ENCODE measurements at places on chromosomes 6 and 20.

DNA sequence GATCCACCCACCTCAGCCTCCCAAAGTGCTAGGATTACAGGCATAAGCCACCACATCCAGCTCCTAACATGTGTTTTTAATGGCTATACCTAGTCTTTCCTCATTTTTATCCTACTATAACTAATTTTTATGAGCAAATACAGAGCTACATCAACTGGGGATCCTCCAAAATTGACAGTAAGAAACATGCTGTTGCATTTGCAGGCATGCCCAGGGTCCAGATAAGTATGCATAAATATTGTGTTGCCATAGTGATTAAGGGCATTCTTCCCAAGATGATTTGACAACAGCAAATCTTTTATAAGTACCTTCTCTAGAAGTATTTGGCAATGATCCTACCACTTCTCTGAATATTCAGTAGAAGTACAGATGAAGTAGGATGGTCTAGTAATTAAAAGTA, 41.9 kb upstream of the MOXD1 start:
- DNase-seq: no peak
- no peaks in the 10 kb centered on the region for H3K27me3 ChIP-seq
- no peak overlapping the region for H3K27ac ChIP-seq
- no peaks in the 10 kb centered on the region for H3K36me3 ChIP-seq

GRCh38 chr6:30688569-30688968, 2.1 kb upstream of the PPP1R18 start:
- H3K27me3 ChIP-seq: no peaks in the 10 kb centered on the region
- H3K4me3 ChIP-seq: peak overlapping the region; percentile 87
- peaks cover 64% of the 10 kb centered on the region for H3K4me1 ChIP-seq
- no peaks in the 10 kb centered on the region for H3K36me3 ChIP-seq
- no peak overlapping the region for H3K27ac ChIP-seq

- H3K4me1 ChIP-seq: peaks cover 2% of the 10 kb centered on the region
- no peaks in the 10 kb centered on the region for H3K36me3 ChIP-seq
- H3K27ac ChIP-seq: no peak overlapping the region
- H3K27me3 ChIP-seq: no peaks in the 10 kb centered on the region
- DNase-seq: no peak
- H3K4me3 ChIP-seq: no peak overlapping the region
These were observed 82.6 kb downstream of the THBS2 start for GRCh38 chr6:169171016-169171415.

DNA sequence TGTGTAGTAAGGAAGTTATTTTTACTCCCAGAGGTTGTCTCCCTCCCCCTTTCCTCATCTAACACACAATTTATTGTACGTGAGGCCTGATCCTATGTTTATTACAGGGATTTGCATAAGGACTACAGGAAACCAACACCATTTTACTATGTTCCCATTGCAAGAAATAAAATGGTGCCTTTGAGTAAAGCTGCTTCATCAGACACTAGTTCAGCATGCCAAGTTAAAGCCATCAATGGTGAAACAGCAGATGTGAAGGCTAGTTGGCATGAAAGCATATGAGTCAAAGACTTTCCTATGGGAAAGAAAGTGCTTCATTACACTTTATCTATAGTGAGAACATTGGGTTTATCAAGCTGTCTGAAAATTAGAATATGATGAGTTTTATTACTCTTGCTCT, 543.0 kb downstream of the GRIK2 start:
- H3K4me1 ChIP-seq: no peaks in the 10 kb centered on the region
- H3K36me3 ChIP-seq: no peaks in the 10 kb centered on the region
- no peaks in the 10 kb centered on the region for H3K27me3 ChIP-seq
- no peak overlapping the region for H3K4me3 ChIP-seq
- no peak for DNase-seq
- H3K27ac ChIP-seq: no peak overlapping the region

DNA sequence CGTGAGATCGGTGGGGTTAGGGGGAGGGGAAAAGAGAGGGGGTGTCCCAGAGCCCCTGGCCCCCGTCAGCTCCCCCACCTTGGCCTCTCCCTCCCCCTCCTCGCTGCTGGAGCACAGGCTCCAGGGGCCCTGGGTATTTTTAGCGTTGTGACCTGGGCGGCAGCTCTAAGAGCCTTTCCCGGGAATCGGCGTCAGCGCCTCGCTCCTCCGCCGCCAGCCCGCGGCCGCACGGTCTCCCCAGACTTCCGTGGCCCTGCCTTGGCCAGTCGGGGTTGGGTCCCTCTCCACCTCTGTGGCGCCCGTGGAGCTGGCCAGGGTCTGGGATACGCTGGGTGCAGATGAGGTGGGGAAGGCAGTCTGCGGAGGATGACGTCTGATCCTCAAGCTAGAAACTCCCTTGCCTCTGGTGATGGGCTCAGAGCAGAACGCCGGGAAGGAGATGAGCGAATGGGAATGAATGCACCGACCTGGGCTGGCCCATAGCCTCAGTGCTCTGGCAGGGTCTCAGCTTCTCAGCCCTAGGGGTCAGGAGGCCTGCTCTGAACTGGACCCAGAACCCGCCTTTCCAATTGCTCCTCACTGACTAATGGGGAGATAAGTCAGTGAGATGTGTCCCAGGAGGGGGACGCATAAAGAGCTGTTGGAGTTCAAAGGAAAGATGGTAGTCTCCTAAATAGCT, 883 bp upstream of the DBNDD2 start:
- H3K27ac ChIP-seq: no peak overlapping the region
- H3K4me3 ChIP-seq: peak overlapping the region; percentile 74
- no peak for DNase-seq
- peaks cover 2% of the 10 kb centered on the region for H3K4me1 ChIP-seq
- peaks cover 2% of the 10 kb centered on the region for H3K36me3 ChIP-seq

DNA sequence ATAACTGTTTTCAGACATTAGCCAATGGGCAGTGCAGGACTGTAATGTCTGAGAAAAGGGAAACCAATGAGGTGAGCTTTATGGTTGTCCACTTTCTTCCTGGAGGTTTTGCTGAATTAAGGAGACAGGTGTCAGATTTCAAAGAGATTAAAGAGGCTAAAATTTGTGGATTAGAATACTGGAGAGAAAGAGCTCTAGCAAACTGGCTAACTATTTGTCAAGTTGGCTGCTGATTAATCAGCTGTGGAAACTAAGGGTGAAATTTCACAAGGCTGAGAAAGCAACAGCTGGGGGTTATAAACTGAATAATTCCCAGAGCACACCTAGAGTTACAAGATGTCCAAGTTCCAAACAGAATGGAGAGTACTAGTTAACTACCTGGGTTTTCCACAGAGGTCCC, 198.9 kb downstream of the TBC1D32 start:
- no peaks in the 10 kb centered on the region for H3K4me1 ChIP-seq
- H3K27me3 ChIP-seq: no peaks in the 10 kb centered on the region
- H3K4me3 ChIP-seq: no peak overlapping the region
- no peaks in the 10 kb centered on the region for H3K36me3 ChIP-seq
- no peak for DNase-seq

- H3K4me1 ChIP-seq: no peaks in the 10 kb centered on the region
- H3K4me3 ChIP-seq: no peak overlapping the region
- H3K27me3 ChIP-seq: no peaks in the 10 kb centered on the region
- no peak overlapping the region for H3K27ac ChIP-seq
- no peak for DNase-seq
These were observed 527.0 kb downstream of the CDH26 start for GRCh38 chr20:60485012-60485760.

GRCh38 chr6:9186148-9186547, 750.8 kb upstream of the SLC35B3 start:
- no peak for DNase-seq
- no peaks in the 10 kb centered on the region for H3K4me1 ChIP-seq
- no peak overlapping the region for H3K4me3 ChIP-seq
- no peaks in the 10 kb centered on the region for H3K36me3 ChIP-seq

- H3K36me3 ChIP-seq: peaks cover 6% of the 10 kb centered on the region
- peaks cover 28% of the 10 kb centered on the region for H3K4me1 ChIP-seq
- no peaks in the 10 kb centered on the region for H3K27me3 ChIP-seq
These were observed 2.7 kb downstream of the MYB start for GRCh38 chr6:135183532-135184440.

DNA sequence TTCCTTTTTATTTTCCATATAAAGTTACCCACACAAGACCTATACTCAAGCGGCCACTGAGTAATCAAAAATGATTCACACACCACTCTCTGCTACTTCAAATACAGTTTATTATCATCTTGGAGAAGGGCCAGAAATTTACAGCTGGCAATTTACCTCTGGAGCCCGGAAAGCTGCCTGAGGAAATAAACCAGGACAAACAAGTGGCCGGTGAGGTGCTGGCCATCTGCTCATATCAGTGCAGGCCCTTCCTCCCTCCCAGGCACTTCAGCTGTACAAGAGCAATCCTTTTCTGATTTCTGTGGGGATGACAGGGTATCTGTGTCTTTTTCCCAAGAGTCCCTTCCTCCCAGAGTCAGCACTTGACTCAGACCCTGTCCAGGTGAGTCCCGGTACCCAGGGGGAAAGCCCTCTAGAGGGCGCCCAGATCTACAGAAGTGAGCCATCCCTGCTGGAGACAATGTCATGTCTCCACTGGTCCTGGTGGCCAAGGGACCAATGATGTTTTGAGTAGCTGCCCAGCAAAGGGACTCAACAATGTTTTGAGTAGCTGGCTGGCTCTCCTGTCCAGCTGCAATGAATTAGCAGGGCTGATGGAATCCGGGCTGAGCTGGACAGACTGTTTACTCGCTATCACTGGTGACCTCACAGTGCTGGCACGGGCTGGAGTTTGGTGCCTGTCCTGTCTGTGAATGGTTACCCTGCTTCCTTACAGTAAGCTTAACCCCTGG, 23.6 kb downstream of the LRP11 start:
- H3K27me3 ChIP-seq: peaks cover 1% of the 10 kb centered on the region
- DNase-seq: no peak
- H3K27ac ChIP-seq: no peak overlapping the region
- H3K36me3 ChIP-seq: no peaks in the 10 kb centered on the region

- no peak overlapping the region for H3K4me3 ChIP-seq
- no peaks in the 10 kb centered on the region for H3K27me3 ChIP-seq
- H3K36me3 ChIP-seq: no peaks in the 10 kb centered on the region
These were observed 16.8 kb upstream of the MCM3 start for GRCh38 chr6:52301326-52301725.

GRCh38 chr6:89198235-89198634, 18.9 kb downstream of the GABRR1 start:
- H3K4me3 ChIP-seq: no peak overlapping the region
- H3K27me3 ChIP-seq: no peaks in the 10 kb centered on the region
- no peak for DNase-seq
- no peaks in the 10 kb centered on the region for H3K4me1 ChIP-seq

DNA sequence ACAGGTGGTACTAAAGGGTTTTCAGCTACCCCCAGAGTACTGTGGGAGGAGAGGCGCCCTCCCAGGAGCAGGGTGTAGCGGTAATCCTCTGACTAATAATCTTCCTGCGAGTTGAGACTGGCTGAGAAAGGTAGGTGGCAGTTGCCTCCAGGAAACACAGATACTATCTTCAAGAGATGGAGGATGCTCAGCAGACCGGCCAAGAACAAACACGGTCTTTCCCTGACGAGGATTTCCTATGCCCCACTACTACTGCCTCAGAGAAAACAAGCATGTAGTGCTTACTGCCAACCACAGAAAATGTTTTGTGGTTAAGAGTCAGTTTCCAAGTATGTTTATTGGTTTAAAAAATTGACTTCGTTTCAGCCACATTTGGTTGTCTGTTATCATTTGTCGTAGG, 26.8 kb downstream of the C6orf89 start:
- H3K4me1 ChIP-seq: peaks cover 12% of the 10 kb centered on the region
- no peaks in the 10 kb centered on the region for H3K27me3 ChIP-seq
- peaks cover 21% of the 10 kb centered on the region for H3K36me3 ChIP-seq
- H3K4me3 ChIP-seq: peak overlapping the region; percentile 58
- peak overlapping the region; percentile 6 for H3K27ac ChIP-seq

DNA sequence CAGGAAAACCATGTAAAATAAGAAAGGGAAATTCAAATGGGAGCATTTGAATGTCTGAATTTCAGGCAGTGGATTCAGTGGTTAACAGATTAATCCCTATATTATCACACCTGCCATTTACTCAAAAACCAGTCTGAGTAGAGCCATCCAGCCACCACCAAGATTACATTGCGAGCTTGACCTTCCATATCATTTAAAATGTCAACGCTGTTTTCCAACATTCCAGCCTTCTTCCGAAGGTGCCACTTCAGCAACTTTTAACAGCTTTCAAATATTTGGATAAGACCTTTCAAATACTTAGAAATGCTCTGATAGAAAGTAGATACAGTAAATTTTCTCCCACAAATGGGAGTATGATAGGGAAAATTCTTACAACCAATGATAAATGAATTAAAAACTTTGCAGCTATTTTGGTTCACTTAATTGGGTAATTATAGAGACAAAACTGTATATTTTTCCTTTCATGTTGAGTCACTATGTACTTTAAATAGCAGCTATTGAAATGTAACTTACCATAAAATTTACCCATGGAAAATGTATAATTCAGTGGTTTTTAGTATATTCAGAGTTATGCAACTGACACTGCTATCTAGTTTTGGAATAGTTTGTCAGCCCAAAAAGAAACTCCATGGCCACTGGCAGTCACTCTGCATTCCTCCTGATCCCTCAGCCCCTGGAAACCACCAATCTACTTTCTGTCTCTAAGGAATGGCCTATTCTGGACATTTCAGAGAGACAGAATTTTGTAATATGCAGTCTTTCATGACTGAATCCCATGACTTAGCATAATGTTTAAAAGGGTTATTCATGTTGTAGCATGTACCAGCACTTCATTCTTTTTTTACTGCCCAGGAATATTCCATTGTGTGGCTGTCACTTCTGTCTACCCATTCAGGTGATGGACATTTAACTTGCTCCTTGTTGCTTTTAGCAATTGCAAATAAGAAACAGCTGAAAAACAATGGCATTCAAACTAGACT, 21.5 kb downstream of the EZR start:
- no peak for DNase-seq
- no peaks in the 10 kb centered on the region for H3K27me3 ChIP-seq
- H3K4me1 ChIP-seq: peaks cover 9% of the 10 kb centered on the region
- no peak overlapping the region for H3K27ac ChIP-seq
- no peaks in the 10 kb centered on the region for H3K36me3 ChIP-seq

- no peak overlapping the region for H3K4me3 ChIP-seq
- no peak for DNase-seq
- no peaks in the 10 kb centered on the region for H3K27me3 ChIP-seq
- no peak overlapping the region for H3K27ac ChIP-seq
- no peaks in the 10 kb centered on the region for H3K4me1 ChIP-seq
These were observed 159.8 kb upstream of the PRDM1 start for GRCh38 chr6:105926318-105926717.

GRCh38 chr6:73929405-73929804, 233.4 kb downstream of the CD109 start:
- H3K4me3 ChIP-seq: no peak overlapping the region
- H3K27me3 ChIP-seq: no peaks in the 10 kb centered on the region
- H3K4me1 ChIP-seq: no peaks in the 10 kb centered on the region
- no peak for DNase-seq
- H3K27ac ChIP-seq: no peak overlapping the region
- no peaks in the 10 kb centered on the region for H3K36me3 ChIP-seq

DNA sequence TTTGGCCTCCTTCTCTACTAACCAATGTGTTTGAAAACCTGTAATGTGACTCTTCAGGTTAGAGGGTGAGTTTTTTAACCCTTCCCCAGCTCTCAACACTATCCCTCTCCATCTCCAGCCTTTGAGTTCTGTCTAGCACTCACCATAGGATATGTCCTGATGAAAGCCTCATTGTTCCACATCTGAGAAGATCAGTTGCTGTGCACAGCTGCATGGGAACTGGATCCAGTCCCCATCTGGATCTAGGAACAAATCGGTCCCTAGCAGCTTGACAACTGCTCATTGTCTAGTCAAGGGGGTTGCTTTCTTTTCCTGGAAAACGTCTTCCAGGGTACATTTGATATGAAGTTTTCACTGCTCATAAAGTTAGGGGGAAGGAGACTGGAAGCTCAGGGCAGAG, 45.4 kb upstream of the AGPAT4 start:
- no peaks in the 10 kb centered on the region for H3K27me3 ChIP-seq
- no peak overlapping the region for H3K27ac ChIP-seq
- H3K4me1 ChIP-seq: no peaks in the 10 kb centered on the region
- no peaks in the 10 kb centered on the region for H3K36me3 ChIP-seq
- DNase-seq: no peak

Measured in common myeloid progenitor, CD34-positive (primary cell).